MG63 (cell line): ENCODE measurements at places on chromosomes 11 and 22.

- DNase-seq, result no peak
These were observed 8.5 kb downstream of the ACAD8 start for GRCh38 chr11:134261626-134262488.

- no peak for DNase-seq
These were observed 49.7 kb upstream of the BIRC3 start for GRCh38 chr11:102267609-102268008.

GRCh38 chr11:128182844-128183243 is 404.5 kb downstream of the ETS1 start:
- DNase-seq, result no peak

- no peak for DNase-seq
These were observed 43.0 kb upstream of the API5 start for GRCh38 chr11:43268786-43269185.

- DNase-seq, result peak; percentile 60
These were observed 109.4 kb upstream of the OR4B1 start for GRCh38 chr11:48107188-48107704.

- DNase-seq, result no peak
These were observed 76.3 kb downstream of the PAK1 start for GRCh38 chr11:77397631-77398030.

DNA sequence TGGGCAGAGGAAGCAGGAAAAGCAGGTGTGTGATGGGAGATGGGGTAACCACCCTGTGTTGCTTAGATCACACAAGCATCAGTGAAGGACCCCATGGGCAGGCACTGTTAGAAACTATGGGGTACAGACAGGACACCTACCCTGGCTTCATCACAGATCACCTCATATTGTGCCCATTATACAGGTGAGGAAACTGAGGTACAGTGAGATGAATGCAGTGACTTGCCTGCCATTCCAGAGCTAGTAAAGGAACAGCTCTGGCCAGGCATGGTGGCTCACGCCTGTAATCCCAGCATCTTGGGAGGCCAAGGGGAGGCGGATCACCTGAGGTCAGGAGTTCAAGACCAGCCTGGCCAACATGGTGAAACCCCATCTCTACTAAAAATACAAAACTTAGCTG is 5.9 kb upstream of the MARK2 start:
- DNase-seq, result no peak

DNA sequence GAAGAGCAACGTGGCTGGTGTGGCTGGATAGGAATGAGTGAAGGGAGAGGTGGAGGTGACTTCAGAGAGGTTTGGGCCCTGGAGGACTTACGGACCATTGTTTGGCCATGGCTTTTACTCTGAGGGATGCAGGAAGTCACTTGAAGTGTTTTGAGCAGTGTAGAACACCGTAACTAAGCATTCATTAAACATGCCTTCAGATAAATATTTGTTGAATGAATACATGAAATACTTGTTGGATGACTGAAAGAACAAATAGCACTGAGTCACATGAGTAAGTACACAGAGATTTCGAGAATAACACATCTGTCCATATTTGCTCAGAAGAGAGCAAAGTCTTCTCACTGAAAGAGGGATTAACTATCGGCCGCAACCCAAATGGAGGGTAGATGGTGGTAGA is 182.7 kb upstream of the SNX19 start:
- DNase-seq, result no peak

DNA sequence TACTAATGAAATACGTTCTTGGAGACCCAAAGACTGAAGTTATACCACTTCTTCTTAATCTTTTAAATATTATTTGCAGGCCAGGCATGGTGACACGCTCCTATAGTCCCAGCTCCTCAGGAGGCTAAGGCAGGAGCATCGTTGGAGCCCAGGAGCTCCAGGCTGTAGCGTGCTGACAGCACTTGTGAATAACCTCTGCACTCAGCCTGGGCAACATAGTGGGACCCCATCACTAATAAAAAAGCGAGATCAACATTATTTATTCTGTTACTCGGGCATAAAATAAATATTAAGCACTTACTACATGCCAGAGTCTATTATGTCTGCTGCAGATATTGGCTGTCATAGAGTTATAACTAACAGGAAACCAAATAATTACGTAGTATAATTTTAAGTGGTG is 720 bp upstream of the MED17 start:
- no peak for DNase-seq

GRCh38 chr22:31045900-31046538 is 35.1 kb upstream of the SMTN start:
- DNase-seq, result no peak

GRCh38 chr11:86681483-86681756 is 9.0 kb upstream of the ME3 start:
- DNase-seq, result no peak

DNA sequence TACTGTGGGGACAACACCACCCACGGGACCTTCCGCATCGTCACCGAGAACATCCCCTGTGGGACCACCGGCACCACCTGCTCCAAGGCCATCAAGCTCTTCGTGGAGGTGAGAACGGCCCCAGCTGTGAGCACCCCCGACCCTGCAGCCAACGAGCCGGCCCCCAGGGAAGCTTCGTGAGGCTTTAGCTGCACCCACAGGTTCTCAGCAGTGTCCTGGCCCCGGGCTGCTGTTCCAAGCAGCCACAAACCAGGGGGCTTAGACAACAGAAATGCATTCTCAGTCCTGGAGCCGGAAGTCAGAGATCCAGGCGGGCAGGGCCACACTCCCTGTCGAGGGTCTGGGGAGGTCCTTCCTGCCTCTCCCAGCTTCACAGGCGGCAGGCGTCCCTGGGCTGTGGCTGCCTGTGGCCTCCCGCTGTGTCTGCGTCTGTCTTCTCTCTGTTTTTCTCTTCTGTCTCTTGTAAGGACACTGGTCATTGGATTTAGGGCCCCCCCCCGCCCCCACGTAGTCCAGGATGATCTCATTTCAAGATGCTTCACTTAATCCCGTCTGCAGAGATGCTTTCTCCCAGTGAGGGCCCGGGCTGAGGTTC is 12.5 kb downstream of the MUC5B start:
- peak; percentile 0 for DNase-seq

- no peak for DNase-seq
These were observed 6.4 kb downstream of the CCT8L2 start for GRCh38 chr22:16586170-16586569.

- DNase-seq, result no peak
These were observed 21.1 kb upstream of the RDX start for GRCh38 chr11:110317516-110317932.

- no peak for DNase-seq
These were observed 361.1 kb downstream of the ETS1 start for GRCh38 chr11:128226106-128226716.

DNA sequence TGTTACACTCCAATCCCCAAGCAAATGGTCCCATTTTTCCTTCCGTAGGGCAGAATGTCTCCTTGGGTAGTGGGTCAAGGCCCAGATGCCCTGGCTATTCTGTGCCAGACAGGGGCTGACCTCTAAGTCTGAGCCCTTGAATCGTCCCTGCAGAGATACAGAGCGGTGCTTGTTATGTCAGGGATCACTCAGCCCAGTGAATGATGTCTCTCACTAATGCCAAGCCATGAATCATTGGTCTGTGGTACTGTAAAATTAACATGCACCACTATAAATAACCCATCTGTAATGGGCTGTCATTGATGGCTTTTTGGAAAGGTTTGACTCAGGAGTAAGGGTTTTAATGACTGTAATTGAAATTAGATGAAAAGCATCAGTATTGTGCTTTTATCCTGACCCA is 35.3 kb upstream of the KIRREL3 start:
- no peak for DNase-seq

DNA sequence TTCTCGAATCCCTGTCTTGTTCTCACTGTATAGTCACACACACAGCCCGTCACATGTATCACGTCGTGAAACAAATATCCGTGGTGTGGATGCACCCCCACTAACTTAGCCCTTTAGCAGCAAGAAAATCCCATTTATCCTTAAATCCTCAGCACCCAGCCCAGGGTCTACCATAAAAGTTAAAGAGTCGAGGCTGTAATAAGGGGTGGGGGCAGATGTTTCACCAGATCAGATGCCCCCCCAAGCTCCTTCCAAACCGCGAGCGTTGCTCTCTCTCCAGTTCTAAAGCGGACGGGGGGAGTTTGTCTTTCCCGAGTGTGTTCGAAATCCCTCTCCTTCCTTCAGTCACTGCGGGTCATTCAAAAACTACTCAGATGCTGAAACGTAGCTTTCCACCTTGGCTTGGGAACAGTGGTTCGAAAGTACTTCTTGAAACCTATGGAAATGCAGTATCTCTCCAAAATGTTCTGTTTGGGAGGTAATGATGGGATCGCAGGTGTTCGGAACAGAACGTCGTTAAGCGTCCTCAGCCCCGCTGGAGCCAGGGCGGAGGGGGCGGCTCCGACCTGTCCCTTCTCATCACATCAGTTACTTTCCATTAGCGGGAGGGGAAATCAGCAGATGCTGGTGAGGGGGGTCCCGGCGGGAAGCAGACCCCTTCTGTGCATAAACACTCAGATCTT is 156.2 kb downstream of the BRD1 start:
- no peak for DNase-seq

DNA sequence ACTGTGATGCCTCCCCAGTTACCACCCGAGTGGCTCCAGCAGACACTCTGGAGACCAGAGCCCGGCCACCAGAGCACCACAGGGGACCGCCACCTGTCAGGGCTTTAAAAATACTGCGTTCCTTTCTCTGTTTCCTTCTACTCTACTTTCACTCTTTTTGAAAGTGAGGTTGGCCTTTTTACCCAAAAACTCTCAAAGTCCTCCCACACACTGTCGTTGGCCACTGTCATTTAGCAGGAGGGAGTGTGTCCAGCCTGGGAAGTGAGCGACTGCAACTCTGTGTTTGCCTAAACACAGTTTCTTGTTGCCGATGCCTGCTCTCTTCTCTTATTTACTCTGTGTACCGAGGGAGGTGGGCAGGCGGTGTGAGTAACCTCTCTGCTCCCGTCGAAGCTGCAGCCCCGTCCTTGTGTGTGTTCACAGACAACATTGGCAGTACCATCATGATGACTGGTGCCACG is 90.8 kb upstream of the CLDN5 start:
- DNase-seq, result no peak

DNA sequence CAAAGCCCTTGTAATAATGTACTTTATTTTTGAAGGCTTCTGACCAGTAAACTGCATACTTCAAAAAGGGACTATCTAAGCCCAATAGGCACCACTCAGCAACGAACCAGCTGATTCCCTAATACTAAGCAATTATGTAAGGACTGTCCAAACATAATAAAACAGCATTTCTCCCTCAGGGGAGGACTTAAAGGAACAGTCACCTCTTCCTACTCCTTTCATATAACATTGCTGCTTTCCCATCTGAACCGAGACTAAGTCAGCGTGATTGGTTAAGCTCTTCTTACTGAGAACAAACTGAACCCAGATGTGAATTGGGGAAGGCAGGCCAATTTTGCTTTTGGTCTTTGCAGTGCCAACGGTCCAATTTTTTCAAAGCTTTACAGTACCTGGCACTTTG is 420.0 kb downstream of the METTL15 start:
- no peak for DNase-seq

DNA sequence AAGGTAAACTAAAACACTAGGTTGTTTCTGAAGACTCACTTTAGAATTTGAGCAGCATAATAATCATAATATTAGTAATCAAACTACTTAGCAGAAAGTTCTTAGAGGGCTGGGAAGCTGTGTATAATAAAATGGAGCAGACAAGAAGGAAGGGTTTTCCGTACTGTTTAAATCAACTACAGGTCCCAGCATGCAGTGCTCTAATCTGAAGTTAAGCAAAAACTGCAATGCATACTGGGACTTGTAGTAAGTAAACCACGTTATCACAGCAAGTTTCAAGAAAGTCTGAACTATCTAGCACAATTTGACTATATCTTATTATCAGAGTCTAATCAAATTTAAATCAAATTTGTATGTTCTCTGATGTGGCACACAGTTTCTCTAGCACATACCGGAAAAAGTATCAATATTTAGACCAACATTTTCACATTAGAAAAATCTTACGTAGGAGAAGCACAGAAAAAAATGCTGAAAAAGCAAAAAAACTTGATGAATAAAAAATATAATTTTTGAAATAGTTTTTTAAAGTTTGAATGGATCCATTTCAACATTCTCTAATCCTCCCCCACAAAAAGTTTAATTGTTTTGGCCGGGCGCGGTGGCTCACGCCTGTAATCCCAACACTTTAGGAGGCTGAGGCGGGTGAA is 8.2 kb downstream of the PHF21A start:
- no peak for DNase-seq

DNA sequence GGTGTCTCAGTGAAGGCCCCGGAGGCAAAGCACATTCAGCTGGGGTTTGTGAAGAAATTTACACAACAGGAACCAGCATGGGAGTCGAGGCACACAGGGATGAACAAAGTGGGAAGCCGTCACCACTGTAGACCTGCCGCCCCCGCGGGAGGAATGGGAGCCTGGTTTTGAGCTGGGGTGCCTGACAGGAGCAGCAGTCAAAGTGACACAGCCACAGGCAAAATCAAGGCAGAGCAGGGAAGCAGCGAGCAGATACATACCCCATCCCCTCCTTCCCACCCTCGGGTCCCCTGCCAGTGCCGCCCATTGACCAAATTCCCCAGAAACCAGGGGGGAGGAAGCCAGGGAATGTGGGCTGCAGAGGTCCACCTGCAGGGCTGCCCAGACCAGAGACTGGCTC is 20.8 kb downstream of the P2RX3 start:
- DNase-seq, result no peak

- no peak for DNase-seq
These were observed 1505.2 kb downstream of the TBC1D22A start for GRCh38 chr22:48267681-48268080.

- peak; percentile 71 for DNase-seq
These were observed at the start of gene MICAL3 for GRCh38 chr22:18024276-18024939. Gene MICAL3, minus strand, starts transcription at chr22:18024561. Its CDS starts 117,749 bp downstream, at chr22:17906812.

DNA sequence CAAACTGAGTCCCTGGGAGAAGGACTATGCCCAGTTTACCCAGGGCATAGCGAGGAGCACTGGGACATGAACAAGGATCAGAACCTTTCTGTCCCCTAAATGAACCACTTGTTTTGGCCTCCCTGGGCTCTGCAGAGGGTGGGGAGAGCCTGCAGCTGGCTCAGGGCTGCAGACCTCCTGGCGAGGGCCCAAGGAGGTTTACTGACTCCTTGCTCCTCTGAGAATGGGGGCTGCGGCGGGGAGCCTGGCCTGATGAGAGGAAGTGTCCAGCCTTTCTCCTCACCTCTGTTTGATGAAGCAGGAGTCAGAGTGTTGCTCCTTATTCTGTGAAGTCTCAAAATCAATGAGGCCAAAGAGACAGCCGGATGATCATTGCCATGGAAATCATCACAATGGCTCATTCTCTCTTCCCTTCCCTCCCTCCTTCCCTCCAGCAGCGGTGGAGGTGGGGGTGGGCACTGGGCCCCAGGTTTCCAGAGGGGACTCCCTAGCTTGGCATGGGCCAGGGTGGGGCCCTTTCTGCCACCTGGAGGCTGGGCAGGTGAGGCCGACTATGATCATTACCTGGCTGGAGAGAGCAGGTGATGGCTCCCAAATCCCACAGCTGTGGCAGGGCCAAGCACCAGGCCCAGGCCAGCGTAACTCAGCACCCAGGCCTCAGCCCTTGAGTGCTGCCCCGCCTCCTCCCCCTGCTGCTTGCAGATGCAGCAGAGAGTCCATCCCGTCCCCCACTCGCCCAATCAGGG is 169.7 kb downstream of the CEP164 start:
- DNase-seq, result no peak
